ENCODE measurements at places on chromosomes 7 and 10. TPM values are rescaled to one million over a fixed set of nuclear protein-coding genes. Genes with fewer than 3 reads are reported as not detected.

The GCK gene
- total RNA-seq: 0.25 TPM

The PTPRN2 gene
- total RNA-seq: 0.56 TPM

The TMEM120A gene
- 37.3 TPM for total RNA-seq

The DNA2 gene
- total RNA-seq: 6.9 TPM

The GARS1 gene
- total RNA-seq: 164 TPM

The RNF148 gene
- total RNA-seq: 0.40 TPM

The MSRB2 gene
- 15.0 TPM for total RNA-seq

The ALKBH4 gene
- 9.3 TPM for total RNA-seq

The RASSF4 gene
- total RNA-seq: 12.1 TPM

The WNT8B gene
- not detected for total RNA-seq

The PRSS37 gene
- not detected for total RNA-seq

The OR6V1 gene
- total RNA-seq: not detected

The ZP3 gene
- total RNA-seq: 0.99 TPM

The HABP2 gene
- not detected for total RNA-seq

The SRRM3 gene
- not detected for total RNA-seq

The C1GALT1 gene
- 57.2 TPM for total RNA-seq

The CUZD1 gene
- total RNA-seq: 0.13 TPM

The SLC18A3 gene
- not detected for total RNA-seq

The OR2A1 gene
- total RNA-seq: under 0.01 TPM

The HTR7 gene
- 3.4 TPM for total RNA-seq

The SPDYE1 gene
- total RNA-seq: not detected

The LRIT2 gene
- not detected for total RNA-seq

The IL15RA gene
- 7.3 TPM for total RNA-seq

The TLX1 gene
- total RNA-seq: not detected

The SPAG6 gene
- total RNA-seq: not detected

The COBL gene
- total RNA-seq: not detected

The UFSP1 gene
- 3.1 TPM for total RNA-seq

The PDE6C gene
- total RNA-seq: not detected

The SPDYE11 gene
- not detected for total RNA-seq

The PRKCQ gene
- not detected for total RNA-seq

The CRHR2 gene
- total RNA-seq: not detected

The EBF3 gene
- 1.7 TPM for total RNA-seq

The DNAJC12 gene
- total RNA-seq: 2.5 TPM

The TMEM196 gene
- total RNA-seq: not detected

The LRRD1 gene
- total RNA-seq: 0.12 TPM

The PLAC9 gene
- total RNA-seq: 73.6 TPM

The WDFY4 gene
- under 0.01 TPM for total RNA-seq
